ENCODE measurements at places on chromosomes 13 and 19.

GRCh38 chr19:38068826-38069225 lies 155.2 kb downstream of the DPF1 start:
- DNase-seq: peak; percentile 78

GRCh38 chr13:21913010-21913409 lies 242.1 kb downstream of the FGF9 start:
- DNase-seq: peak; percentile 27

DNA sequence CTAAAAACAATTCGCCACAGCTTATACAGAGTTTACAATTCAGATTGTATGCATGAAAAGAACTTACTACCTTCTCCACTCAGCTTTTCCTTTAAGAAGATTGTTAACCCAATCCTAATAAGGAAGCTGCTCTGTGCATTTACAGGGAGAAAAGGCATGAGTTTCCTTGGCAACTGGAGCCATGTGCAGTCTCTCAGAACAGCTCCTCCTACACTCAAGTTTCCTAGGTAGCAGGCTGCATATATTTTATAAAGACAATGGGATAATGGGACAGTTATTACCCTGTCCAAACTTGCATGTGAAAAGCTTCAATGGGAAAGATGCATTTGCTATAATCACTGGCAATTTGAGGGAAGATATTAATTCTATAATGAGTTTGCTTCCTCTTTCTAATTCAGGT lies 125.5 kb upstream of the TRPC4 start:
- no peak for DNase-seq

GRCh38 chr13:31209172-31209840 lies 9.5 kb downstream of the B3GLCT start:
- peak; percentile 35 for DNase-seq

GRCh38 chr19:43525836-43526771 lies 897 bp downstream of the ETHE1 start:
- no peak for DNase-seq

DNA sequence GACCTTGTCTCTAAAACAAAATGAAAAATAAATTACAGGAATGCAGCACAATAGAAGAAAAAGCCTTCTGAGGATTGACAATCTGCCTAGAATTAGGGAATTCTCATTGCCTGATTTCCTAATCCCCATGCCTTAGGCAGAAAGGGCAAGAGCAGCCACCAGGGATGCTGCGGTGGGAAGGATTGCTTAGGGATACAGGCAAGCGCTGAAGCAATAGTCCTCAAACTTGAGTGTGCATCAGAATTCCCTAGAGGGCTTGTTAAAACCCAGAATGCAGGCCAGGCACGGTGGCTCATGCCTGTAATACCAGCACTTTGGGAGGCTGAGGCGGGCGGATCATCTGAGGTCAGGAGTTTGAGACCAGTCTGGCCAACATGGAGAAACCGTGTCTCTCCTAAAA lies 1.0 kb upstream of the OR7C2 start:
- DNase-seq: no peak

DNA sequence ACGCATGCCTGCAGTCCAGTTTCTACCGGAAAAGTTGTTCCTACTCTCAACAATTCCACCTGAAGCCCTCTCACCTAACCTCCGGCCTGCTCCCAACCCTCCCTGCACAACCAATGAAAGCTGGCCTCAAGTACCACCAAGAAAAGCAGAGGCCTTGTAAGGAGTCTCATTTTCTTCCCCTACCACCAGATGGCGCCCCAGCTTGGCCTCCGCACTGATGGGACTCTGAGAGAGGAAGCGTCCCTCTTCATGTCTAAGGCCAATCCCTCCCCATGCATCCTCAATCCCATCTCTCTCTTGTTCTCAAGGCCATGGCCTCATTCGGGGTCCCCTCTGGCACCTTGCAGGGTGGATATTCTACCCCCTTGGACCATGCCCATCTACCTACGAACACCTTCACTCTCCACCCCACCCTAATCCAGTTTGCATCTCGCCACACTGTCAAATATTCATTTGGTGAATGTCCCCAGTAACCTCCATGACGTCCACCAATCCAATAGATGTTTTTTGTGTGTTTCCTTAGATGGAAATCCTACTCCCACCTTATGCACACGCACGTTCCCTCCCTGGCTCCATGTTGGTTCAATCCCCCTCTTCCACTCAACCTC lies 412.8 kb downstream of the ZNF536 start:
- DNase-seq: no peak

DNA sequence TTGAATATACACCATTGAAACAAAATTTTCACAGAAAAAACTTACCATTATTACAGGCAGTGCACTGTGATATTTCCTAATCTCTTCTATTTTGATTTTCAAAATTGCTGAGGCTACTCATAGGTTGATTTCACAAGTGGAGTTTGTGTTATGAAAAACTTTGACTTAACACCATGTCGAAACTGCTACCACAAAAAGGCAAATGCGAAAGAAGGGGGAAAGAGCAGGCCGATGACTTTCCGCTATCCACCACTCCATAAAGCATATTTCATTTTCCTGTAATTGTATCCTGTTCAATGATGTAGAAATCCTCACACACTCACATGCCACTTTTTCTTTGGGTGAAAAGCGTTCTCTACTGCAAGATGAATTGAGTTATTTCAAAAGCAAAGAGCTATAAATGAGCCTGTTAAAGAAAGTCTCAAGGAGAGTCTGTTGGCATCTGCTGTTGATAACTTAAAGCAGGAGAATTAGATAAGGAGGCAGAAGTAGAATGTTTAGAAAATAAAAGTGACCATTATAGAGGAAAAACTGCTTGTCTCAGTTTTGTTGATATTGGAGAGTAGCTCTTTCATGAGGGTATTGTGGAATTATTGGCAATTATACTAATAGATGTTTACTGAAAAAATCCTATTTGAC lies 18.8 kb downstream of the KL start:
- DNase-seq: no peak

DNA sequence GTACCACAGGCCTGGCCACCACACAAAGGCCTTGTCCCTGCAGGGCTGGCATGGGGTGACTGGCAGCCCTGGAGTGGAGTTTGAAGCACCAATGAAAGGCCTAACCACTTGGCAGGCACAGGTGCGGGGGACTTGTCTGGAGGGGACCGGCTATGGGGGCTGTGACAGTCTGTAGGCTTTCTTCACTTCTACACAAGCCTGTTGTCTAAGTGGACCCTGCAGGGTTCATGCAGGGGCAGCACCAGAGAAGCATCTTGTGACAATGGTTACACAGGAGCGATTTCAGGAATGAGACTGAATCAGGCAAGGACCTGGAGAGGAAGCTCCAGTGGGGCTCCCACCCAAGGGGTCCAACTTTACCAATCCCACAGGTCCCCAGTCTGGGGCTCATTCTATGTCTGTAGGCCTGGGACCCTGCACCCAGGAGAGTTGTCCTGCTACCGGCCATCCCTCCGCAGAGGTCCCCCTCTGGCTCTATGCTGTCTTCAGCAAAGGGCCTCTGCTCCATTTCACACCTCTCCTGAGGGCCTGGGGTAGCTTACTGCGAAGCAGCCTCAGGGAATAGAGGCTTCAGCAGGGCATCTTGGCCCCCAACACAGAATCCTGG lies 2.3 kb upstream of the ZNF837 start:
- DNase-seq: no peak

DNA sequence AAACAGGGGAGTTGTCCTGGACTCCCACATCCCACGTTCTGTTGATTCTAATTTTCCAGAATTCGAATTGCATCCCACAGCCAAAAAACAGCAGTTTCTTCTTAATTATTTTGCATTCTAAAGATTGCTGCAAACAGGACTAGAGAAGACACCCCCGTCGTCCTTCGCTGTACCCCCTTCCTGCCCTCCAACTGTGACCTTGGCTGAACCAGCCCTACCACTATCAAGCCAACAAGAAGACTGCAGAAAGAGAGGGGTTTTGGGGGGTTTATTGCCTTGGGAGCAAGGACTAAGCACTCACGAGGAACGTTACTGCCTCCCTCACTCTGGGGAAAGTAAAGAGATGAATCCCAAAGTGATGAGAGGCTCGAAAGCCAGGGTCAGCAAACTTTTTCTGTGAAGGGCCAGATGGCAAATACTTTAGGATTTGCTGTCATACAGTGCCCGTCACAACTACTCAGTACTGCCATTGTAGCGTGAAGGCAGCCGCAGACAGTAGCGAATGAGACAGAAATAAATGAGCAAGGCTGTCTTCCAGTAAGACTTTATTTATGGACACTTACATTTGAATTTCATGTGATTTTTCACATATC lies 32.5 kb upstream of the KATNAL1 start:
- no peak for DNase-seq

DNA sequence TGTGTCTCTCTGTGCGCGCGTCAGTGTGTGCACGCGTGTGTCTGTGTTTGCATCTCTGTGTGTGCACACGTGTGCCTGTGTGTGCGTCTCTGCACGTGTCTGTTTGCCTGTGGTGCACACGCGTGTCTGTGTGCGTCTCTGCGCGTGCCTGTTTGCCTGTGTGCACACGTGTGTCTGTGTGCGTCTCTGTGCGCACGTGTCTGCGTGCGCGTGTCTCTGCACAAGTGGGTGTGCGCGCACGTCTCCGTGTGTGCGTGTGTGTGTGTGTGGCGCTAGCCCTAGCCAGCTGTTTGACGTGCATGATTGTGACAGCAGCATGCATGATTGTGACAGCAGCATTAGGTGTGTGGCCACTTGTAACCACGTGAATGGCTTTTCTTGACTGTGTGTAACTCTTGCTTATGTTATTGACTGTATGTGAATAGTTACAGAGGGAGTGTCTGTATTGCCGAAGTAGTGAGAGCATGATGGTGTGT lies 31.1 kb downstream of the ZNF146 start:
- no peak for DNase-seq

- DNase-seq: no peak
These were observed 11.9 kb downstream of the PEX11G start for GRCh38 chr19:7476777-7477494.

Measured in NCI-H510A treated with DMSO at 0.1 percent for 48 hours (cell line).